8988T (cell line): ENCODE measurements at places on chromosomes 7 and 10.
A peak's percentile ranks its signal among the peaks of the same experiment; 100 is the strongest.

- DNase-seq: no peak
Measured at GRCh38 chr7:143406002-143406357, 2.7 kb downstream of the EPHA1 start.

- DNase-seq: no peak
Measured at GRCh38 chr7:51077987-51078370, 238.6 kb downstream of the COBL start.

DNA sequence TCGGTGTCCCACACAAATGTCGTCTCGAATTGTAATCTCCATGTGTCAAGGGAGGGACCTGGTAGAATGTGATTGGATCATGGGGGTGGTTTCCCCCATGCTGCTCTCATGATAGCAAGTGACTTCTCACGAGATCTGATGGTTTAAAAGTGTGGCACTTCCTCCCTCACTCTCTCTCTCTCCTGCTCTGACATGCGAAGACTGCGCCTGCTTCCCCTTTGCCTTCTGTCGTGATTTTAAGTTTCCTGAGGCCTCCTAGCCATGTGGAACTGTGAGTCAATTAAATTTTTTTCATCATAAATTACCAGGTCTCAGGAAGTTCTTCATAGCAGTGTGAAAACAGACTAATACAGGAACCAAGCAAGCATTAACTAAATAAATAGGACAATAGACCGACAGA lies 229.1 kb downstream of the GFRA1 start:
- no peak for DNase-seq

DNA sequence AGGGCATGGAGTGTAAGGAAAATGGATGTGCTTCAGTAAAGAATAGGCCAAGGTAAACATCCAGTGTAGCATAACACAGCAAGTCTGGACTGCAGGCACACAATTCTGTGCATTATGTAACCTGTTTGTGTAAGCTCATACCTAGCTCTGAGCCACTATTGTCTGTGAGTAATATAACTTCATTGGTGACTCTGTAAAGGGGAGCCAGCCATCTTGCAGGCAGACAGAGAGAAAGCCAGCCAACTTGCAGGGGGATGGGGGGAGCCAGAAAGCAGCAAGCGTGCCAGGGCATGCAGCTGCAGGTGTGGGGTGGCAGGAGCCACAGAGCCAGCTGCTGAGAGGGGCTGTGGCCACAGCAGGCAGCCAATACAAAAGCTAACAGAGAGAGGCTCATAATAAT lies 449.2 kb downstream of the IPMK start:
- no peak for DNase-seq

- peak; percentile 15 for DNase-seq
Measured at GRCh38 chr10:26780793-26781601, 79.8 kb downstream of the ABI1 start.

- no peak for DNase-seq
Measured at GRCh38 chr7:650339-651031, 76.0 kb upstream of the DNAAF5 start.

DNA sequence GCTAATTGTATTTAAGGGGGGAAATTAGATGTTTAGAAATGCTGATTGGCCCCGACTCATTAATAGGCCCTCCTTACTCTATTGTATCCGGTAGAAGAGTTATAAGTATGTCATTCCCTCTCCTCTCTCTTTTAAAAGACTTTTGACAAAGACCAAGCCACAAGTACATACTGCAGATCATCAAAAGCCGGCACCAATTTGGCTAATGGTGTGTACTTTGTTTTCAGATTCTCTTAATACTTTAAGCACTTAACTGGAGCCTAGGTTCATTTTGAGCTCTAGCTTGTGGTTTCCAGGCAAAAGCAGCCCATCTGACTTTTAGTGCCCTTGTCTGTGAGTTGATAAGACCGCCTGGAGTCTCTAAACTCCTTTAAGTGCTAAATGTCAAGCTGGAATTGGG lies 210.0 kb upstream of the LYZL1 start:
- DNase-seq: no peak

- no peak for DNase-seq
Measured at GRCh38 chr7:133303372-133303771, 50.5 kb downstream of the EXOC4 start.

- DNase-seq: no peak
Measured at GRCh38 chr7:80686576-80686975, 48.1 kb downstream of the CD36 start.

GRCh38 chr7:138556771-138557484 lies 96.9 kb downstream of the TRIM24 start:
- no peak for DNase-seq

DNA sequence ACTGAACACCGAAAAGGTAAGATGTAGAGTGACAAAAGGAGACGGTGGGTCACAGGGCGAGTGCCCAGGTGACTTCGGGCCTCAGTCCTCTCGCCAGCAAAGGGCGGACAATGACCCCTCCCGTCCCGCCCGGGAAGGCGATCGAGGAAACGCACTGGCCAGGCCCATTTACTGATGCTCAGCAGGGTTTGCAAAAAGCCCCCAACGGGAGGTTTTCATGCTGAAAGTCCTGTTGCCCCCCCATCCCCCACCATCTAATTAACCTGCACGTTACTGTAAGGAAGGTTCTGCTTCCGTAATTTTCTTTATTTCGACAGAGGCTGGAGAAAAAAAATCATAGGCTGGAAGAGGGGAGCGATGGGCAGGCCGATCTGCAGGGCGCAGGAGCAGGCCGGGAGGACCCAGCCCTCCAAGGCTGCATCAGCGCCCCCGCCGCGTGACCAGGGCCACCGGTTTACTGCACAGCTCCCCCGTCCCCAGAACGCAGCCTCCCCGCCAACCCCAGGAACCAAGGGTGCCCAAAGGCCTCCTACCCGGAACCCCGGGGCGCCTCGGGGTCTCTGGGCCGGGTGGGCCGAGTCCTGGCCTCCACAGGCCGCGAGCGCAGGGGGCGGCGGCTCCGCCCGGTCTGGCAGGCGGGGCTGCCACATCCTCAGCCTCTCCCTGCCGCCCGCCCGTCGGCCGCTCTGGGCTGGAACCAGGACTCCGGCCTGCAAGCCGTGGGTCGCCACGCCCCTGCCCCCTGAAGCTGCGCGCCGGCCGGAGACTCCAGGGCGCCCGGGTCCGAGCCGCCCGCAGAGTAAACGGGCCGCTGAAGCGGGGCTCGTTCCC lies 613 bp downstream of the OAT start:
- peak; percentile 33 for DNase-seq

DNA sequence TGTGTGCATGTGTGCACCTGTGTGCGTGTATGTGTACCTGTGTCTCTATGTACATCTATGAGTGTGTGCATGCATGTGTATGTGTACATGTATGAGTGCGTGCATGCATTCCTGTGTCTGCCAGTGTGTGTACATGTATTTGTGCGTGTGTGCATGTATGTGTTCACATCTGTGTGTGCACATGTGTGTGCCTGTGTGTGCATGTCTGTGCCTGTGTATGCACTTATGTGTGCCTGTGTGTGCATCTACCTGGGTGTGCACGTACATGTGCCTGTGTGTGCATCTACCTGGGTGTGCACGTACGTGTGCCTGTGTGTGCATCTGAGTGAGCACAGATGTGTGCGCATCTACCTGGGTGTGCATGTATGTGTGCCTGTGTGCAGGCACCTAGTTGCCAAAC lies 102.2 kb upstream of the DIP2C start:
- peak; percentile 1 for DNase-seq

DNA sequence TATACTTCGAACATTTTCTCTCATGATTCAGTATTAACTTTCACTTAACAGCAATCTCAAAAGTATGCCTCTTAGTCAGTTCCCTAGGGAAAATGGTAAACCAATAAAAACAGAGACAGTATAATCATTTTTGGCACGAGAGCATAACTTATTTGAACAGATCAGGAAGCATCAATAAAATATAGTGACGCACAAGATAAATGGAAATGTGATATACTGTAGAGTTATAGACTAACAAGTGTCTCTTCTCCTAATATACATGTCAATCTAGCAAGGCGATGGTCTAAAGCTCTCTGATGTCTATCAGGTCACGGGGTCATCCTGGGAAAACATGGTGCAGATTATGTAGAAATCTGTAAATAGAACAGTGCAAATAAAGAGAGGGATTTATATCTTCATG lies 131.6 kb downstream of the HGF start:
- DNase-seq: no peak

- DNase-seq: no peak
Measured at GRCh38 chr10:110698782-110699201, 54.7 kb downstream of the RBM20 start.

DNA sequence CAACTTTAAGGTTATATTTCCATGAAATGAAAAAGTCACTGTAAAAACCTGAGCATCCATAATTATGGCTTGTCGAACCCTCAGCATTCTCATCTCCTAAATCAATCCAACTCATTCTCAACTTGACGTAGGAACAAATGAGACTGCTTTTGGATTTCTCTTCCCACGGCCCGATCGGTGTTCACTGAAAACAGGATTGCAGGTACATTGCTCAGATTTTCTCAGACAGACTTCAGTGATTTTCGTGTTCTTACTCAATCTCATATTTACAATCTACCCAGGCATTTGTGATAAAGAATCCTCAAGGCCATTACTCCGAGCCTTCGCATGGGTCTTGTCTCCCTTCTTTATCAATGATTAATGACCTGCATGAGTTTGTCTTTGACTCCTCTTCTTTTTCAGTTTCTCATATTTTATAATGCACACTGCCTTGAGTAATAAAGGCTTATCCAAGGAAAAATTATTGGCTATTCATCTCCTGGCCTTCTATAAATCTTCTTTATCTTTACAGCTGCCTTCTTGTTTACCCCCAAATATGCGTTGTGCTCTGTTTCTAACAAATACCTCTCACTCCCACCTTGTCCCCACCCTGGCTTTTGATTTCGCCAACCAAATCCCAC lies 90.4 kb upstream of the MYO3A start:
- no peak for DNase-seq

- DNase-seq: no peak
Measured at GRCh38 chr7:152588350-152588749, 87.6 kb downstream of the XRCC2 start.

GRCh38 chr10:79985481-79986072 lies 36.7 kb upstream of the SFTPD start:
- DNase-seq: no peak

GRCh38 chr10:86178401-86179152 lies 188.0 kb downstream of the GRID1 start:
- DNase-seq: peak; percentile 66

DNA sequence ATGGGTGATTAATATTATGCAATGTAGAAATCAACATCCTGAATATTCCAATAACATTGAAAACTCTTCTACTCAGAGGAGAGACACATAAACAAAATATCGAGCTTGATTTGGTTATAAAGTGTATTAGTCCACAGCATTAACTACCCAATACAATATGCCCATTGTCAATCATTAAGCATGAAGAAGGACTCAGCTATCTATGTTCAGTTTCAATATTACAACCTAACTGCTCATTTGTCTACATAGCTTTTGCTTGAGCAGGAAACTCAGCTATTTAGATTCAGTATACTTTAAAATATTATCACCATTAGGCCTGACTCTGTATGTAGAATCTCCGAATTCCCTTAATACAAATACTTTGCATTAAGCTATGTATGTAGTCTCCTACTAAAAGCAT lies 262.6 kb downstream of the SEMA3A start:
- DNase-seq: no peak
